ENCODE measurements at places on chromosomes 2 and 18. TPM values are rescaled to one million over a fixed set of nuclear protein-coding genes. Genes with fewer than 3 reads are reported as not detected.

IL1R1 gene
- 128 TPM for polyA plus RNA-seq

GREB1L gene
- 3.8 TPM for polyA plus RNA-seq

RUFY4 gene
- polyA plus RNA-seq: not detected

CCDC141 gene
- polyA plus RNA-seq: 0.09 TPM

SCYGR3 gene
- not detected for polyA plus RNA-seq

DLGAP1 gene
- 0.09 TPM for polyA plus RNA-seq

APCDD1 gene
- 45.9 TPM for polyA plus RNA-seq

PAX8 gene
- polyA plus RNA-seq: 0.07 TPM

MPP4 gene
- polyA plus RNA-seq: 0.15 TPM

TPO gene
- 1.0 TPM for polyA plus RNA-seq

COLEC11 gene
- 19.6 TPM for polyA plus RNA-seq

CD8A gene
- polyA plus RNA-seq: 0.62 TPM

C2orf78 gene
- not detected for polyA plus RNA-seq

ANKRD30B gene
- polyA plus RNA-seq: 0.06 TPM

ZFP36L2 gene
- 44.6 TPM for polyA plus RNA-seq

FAM228A gene
- 0.29 TPM for polyA plus RNA-seq

LYG1 gene
- polyA plus RNA-seq: 0.65 TPM

NEB gene
- 1.1 TPM for polyA plus RNA-seq

INHBB gene
- 10.6 TPM for polyA plus RNA-seq

KCNG3 gene
- 0.04 TPM for polyA plus RNA-seq

WNT6 gene
- 0.25 TPM for polyA plus RNA-seq

EVA1A gene
- 0.79 TPM for polyA plus RNA-seq

HAAO gene
- 12.5 TPM for polyA plus RNA-seq

GPR39 gene
- polyA plus RNA-seq: 2.9 TPM

HIBCH gene
- 19.0 TPM for polyA plus RNA-seq

CAPN14 gene
- polyA plus RNA-seq: not detected

HOXD11 gene
- polyA plus RNA-seq: 0.59 TPM

ORMDL1 gene
- polyA plus RNA-seq: 30.3 TPM

SOX11 gene
- polyA plus RNA-seq: not detected

MAP3K2 gene
- 8.7 TPM for polyA plus RNA-seq

KATNAL2 gene
- 6.7 TPM for polyA plus RNA-seq

STEAP3 gene
- polyA plus RNA-seq: 1.6 TPM

FBXO48 gene
- polyA plus RNA-seq: 0.44 TPM

SIX3 gene
- not detected for polyA plus RNA-seq

PROKR1 gene
- polyA plus RNA-seq: 1.1 TPM
